HTR-8/SVneo (cell line): ENCODE measurements at places on chromosomes 3 and 15.

DNA sequence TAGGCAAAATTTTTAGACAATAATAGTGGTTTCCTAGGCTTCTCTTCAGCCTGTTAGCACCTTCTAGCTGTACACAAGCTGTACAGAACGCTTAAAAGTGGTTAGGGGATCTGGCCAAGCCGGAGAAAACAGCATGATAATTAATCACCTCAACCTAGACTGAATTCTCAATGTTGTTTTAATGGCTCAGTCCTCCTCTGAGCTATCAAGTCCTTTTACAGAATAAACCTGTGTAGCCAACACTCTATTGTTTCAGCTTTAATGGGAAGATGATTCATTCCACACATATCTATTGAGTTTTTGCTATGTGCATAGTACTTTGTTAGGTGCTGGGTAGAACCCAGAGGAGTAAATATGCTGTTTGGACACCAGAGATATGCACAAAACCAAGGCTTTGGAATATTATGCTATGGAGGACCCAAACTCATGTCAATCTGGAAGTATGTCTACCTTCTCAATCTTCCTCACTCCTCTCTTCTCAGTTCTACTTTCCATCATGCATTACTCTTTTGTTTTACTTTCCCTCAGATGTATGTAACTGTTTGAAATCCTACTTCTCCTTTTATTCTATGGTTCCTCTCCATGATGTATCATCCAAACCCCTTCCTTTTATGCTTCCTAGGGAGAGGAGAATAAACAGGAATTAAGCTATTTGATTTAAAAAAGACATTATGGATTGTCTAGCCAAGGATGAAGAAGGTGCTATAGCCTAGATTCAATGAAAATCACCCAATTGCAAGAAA, 27.6 kb upstream of the UBE2E2 start:
- DNase-seq = no peak

GRCh38 chr3:117450026-117450425, 740.4 kb downstream of the TUSC7 start:
- no peak for DNase-seq

DNA sequence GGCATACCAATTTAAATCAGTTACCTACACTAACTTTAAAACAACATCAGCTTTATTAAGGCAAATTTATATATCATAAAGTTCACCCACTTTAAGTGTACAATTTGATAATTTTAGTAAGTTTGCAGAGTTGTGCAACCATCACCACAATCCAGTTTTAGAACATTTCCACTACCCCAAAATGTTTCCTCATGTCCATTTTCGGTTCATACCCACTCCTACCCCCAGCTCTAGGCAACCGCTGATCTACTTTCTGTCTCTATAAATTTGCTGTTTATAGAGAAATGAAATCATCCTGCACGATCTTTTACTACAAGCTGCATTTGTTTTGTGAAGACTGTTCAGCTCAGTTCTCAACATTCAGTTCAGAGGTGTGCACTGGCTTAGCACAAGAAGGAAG, 31.5 kb upstream of the FAM81A start:
- no peak for DNase-seq

- DNase-seq = no peak
Observed at GRCh38 chr3:104437891-104438290, 928.8 kb upstream of the ALCAM start.

- no peak for DNase-seq
Observed at GRCh38 chr15:100061944-100062343, 279.8 kb downstream of the ADAMTS17 start.

- DNase-seq = no peak
Observed at GRCh38 chr3:3587647-3587972, 211.6 kb upstream of the LRRN1 start.

- no peak for DNase-seq
Observed at GRCh38 chr3:112004187-112004586, 5.5 kb downstream of the TAGLN3 start.

GRCh38 chr15:86959254-86959653, 879.6 kb downstream of the AGBL1 start:
- no peak for DNase-seq

DNA sequence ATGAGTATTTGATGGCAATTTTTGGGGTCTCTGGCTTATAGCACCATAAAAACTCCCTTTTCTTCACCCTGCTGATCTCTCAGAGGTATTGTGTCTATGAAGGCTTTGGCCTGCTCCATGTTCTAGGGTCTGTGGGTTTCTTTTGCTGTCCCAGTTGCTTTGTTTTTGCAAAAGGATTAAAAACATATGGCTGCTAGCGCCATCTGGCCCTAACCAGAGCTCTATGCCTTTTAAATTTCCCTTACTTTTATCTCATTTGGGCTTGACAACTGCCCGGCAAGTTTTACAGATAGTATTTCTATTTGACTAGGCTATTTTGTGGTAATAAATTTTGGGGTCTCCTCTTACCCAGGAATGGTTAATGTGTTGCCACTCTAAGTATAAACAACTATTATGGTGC, 6.4 kb upstream of the GHRL start:
- no peak for DNase-seq

DNA sequence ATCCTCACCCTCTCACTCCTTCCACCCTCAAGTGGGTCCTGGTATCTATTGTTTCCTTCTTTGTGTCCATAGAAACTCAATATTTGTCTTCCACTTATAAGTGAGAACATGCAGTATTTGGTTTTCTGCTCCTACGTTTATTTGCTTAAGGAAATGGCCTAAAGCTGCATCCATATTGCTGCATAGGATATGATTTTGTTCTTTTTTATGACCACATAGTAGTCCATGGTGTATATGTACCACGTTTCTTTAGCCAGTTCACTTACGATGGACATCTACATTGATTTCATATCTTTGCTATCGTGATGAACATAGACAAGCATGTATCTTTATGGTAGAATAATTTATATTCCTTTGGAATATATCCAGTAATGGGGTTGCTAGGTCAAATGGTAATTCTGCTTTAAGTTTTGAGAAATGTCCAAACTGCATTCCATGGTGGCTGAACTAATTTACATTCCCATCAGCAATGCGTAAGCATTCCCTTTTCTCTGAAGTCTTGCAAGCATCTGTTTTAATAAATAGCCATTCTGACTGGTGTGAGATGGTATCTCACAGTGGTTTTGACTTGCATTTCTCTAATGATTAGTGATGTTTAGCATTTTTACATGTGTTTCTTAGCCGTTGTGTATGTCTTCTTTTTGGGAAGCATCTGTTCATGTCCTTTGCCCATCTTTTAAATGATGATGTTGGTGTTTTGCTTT, 650.2 kb downstream of the ZNF385D start:
- no peak for DNase-seq

DNA sequence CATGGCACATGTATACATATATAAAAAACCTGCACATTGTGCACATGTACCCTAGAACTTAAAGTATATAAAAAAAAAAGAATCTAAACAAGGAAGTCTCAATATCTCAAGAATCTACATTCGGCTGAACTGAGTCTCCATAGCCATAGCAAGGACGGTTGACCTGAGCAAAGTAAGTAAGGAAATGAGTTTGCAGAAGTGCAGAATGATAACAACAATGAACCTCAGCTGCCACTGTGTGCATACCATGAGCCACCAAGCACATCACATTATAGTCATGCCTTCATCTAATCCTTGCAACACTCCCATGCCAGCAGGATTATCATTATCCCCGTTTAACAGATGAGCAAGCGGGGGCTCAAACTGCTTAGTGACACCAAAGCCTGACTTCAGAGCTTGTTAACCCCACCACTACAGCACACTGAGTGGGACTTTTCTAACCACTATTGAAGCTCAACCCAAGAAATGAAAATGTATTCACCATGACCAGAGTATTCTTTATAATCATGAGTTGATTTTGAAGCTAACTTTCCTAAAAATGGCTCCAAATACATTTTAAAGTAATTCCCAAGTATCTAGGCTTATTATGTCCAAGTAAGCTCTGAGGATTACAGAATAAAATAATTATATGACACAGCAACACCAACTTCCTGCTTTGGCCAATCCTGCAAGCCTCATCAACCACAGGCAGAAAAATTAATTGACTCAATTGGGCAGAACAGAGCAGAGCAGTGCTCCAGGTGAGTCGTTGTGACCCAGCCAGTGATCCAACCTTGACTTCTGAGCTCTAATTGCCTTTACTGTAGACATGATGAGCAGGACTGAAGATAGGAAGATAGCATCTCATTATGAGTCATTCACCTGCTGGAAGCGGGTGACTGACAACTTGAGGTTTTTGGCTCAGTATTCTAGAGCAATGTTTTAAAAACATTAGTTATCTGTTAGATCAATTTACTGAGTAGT, 47.3 kb upstream of the IL12A start:
- DNase-seq = no peak
